DMS79 (cell line): ENCODE measurements at places on chromosomes 16 and 17.

- DNase-seq: no peak
Measured at GRCh38 chr17:81685108-81685507, 1.3 kb downstream of the HGS start.

DNA sequence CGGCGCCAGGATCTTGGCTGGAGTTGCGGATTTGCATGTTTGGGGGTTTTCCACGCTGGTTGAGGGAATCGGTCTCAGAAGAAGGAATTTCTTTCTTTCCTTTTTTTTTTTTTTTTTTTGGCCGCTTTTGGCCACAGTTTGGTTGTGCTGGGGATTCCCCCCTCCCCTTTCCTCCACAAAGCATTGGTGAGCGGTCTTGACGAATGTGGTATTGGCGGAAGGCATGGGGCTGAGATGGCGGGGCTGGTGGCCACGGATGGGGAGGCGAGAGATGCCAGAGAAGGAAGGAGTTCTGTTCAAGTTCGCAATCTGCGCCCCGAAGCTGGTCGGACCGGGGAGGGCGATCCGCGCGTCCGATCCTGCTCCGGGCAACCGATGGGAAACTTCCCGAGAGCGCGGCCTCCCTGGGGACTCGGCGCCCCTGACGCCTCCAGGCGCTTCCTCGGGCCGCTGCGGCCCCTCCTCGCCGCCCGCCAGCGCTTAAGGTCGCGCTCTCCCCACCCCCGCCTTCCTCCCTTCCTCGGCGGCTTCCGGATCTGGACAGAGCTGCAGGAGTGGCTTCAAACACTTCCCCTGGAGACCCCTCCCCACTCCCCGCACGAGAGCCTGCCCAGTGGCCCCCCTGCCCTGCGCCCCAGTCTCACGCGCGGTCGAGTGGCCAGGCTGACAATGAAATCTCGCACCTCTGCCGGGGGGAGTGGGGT, 43.2 kb downstream of the RAI1 start:
- no peak for DNase-seq

- no peak for DNase-seq
Measured at GRCh38 chr16:89277641-89278341, 60.3 kb downstream of the ZNF778 start.

GRCh38 chr16:66790130-66790733, 11.2 kb downstream of the TERB1 start:
- no peak for DNase-seq
